T-helper 2 cell (primary cell): ENCODE measurements at places on chromosomes 5 and 9.

- DNase-seq, result no peak
Measured at GRCh38 chr5:34034534-34035327, 8.3 kb downstream of the C1QTNF3 start.

DNA sequence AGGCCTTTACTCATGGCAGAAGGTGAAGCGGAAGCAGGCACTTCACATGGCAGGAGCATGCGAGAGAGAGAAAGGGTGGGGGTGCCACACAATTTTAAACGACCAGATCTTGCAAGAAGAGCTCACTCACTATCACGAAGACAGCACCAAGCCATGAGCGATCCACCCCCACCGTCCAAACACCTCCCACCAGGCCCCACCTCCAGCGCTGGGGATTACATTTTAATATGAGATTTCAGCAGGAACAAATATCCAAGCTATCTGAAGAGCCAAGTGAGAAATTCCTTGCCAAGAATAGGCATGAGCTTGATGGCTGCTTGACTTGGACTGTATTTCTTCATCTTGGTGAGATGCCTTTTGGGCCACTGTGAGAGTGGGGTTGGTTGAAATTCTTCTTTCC, 88.0 kb downstream of the PDZD2 start:
- DNase-seq, result no peak

GRCh38 chr9:8473244-8474020, 673.9 kb upstream of the DMAC1 start:
- no peak for DNase-seq

DNA sequence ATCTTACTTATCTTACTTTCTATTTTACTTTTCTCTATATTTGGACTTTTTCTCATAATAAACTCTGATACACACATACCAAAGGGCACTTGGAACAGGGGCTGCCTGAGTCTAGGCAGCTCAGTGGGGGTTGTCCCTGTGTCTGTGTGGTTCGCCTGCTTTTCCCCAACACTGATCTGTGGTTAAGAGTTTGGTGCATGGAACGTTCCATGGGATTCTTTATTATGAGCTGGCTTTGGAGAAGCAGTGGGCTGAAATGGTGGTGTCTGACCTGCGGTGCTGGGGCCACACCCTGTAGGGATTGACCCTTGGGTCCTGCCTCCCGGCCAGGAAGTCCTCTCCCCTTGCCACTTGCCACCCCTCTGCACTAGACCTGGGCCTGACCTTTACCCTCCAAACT, 47.4 kb downstream of the ANKRD33B start:
- DNase-seq, result no peak

DNA sequence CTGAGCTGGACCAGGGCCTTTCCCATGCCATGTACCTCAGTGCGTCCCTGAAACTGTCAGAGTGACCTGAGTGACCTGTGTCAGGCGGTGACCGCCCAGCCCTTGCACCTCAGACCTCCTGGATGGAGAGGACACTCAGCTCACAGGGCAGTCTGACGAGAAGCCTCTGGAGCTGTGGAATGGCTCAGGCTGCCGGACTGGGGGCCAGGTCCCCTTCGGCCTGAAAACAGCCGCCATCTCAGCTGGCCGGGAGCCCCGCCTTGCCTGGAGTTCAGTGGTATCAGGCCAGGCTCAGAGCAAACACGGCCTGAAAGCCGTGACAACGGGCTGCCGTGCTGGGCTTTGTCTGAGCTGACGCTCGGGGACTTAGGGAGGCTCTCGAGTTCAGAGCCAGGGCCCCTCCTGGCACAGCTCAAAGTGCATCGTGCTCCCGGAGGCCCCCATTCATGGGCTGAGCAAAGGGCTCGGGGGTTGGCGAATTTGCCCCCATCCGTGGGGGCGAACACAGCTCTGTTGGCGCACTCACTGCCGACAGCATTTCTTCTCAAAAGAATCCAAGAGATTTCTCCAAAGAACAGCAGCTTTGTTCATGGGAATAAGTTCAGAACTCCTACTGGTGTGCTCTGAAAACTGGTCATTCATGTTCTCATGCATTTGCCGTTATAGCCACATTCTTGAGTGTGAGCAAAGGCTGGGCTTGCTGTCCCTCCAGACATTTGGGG, 8.4 kb upstream of the SLC9A3 start:
- no peak for DNase-seq

- DNase-seq, result no peak
Measured at GRCh38 chr9:35237311-35237710, 75.5 kb downstream of the UNC13B start.

- no peak for DNase-seq
Measured at GRCh38 chr9:127203681-127204327, 60.8 kb upstream of the GARNL3 start.

GRCh38 chr5:10562201-10563109, 1.4 kb upstream of the ANKRD33B start:
- DNase-seq, result no peak

DNA sequence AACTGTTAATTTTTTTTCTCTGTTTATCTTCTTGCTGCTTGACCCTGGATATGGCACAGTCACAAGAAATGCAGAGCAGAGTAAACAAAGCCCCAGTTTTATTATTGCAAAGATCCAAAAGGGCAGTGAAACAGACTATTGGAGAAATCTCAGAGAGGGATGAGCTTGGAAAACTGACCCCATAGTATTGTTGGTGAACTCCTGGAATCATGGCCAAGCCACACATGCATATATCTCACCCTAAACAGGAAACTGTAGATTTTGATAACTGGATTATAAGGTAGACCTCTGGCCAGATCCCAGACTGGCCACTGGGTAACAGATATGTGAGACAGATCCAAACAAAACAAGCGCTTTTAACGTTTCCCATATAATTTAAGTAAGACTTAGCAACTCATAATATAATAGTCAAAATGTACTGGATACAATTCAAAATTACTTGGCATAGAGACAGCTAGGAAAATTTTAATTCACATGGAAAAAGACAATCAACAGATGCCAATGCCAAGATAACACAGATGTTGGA, 263.5 kb upstream of the SEMA6A start:
- DNase-seq, result no peak

DNA sequence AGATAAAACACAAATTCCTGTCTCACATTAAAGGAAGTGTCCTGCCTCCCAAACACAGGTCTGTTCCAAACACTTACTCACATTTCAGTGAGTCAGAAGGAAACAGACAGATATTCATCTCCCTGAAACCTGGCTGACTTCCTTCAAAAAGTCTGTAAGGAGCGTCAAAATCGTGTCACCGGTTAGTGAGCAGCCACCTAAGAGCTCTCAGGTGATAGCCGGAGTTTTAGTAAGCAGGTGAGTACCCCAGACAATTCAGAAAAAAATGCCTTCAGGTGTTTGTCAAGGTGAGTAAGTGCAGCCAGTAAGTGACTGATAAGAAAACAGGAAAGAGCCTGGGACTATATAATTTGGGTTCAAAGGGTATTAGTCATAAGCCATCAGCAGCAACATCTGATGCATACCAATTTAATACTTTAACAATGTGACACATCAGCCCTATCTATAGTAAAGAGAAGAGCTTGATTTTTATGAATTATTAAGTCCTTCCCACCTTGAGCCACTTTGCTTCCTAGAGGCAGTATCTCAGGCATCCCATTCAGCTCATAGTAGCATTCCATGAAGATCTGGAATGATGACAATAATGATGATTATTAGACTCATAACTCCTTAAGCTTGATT, 1.3 kb upstream of the ITGA2 start:
- no peak for DNase-seq
